Activated effector memory CD4-positive, alpha-beta T cell treated with anti-CD3 and anti-CD28 coated beads, Interleukin-2, amount 50 U/mL, for 16 hours (primary cell): ENCODE measurements at places on chromosomes 1 and 21.
A peak's percentile ranks its signal among the peaks of the same experiment; 100 is the strongest.

DNA sequence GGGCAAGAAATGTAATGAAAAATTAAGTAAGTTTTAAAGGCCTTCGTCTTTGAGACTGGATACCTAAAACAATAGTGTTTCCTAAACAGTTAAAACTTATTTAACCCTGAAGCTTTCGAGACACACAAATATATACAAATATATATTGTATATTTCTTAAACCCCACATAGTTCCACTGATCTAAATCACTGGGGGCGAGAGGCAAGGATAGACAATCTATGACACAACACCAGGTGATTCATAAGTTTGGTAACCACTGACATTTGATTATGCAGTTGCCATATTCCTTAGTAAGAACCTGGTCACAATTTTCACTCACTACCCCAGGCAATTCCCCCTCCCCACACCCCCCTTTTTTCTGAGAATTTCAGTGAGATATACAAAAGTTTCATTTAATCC, 55.3 kb upstream of the BOLA1 start:
- DNase-seq, result peak; percentile 60

GRCh38 chr1:50109116-50109515, 396 bp downstream of the ELAVL4 start:
- DNase-seq, result no peak

GRCh38 chr1:35563166-35563565, 5.6 kb downstream of the NCDN start:
- no peak for DNase-seq

- DNase-seq, result no peak
Observed at GRCh38 chr1:217561446-217561845, 69.4 kb downstream of the GPATCH2 start.

- no peak for DNase-seq
Observed at GRCh38 chr1:241606544-241606943, 33.6 kb downstream of the CHML start.

DNA sequence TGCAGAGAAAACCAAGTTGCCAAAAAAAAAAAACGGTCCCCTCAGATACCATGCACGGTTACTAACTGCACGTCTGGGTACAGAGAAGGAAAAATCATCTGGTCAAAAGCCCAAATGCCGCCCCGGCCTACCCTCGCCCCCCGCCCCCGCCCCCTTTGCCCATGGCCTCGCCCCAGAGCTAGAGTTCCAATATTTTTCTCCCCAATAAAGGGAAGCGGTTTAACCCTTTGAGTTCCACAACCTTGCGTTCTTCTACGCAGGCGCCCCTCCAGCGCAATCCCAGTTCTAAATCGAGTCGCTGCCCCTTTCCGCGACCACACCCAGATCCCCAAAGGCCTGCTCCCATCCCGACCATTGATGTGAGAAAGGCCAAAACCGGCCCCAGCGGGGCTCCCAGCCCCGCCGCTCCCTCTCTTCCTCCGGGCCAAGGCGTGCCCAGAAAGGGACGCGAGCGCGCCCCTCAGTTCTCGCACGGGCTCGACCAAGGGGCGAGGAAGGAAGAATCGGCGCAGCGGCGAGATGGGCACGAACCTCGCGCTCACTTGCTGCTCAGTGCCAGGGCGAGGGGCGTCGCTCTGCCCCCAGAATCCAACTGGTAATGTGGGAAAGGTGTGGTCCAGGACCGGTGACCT, 797 bp downstream of the WDR47 start:
- peak; percentile 73 for DNase-seq

DNA sequence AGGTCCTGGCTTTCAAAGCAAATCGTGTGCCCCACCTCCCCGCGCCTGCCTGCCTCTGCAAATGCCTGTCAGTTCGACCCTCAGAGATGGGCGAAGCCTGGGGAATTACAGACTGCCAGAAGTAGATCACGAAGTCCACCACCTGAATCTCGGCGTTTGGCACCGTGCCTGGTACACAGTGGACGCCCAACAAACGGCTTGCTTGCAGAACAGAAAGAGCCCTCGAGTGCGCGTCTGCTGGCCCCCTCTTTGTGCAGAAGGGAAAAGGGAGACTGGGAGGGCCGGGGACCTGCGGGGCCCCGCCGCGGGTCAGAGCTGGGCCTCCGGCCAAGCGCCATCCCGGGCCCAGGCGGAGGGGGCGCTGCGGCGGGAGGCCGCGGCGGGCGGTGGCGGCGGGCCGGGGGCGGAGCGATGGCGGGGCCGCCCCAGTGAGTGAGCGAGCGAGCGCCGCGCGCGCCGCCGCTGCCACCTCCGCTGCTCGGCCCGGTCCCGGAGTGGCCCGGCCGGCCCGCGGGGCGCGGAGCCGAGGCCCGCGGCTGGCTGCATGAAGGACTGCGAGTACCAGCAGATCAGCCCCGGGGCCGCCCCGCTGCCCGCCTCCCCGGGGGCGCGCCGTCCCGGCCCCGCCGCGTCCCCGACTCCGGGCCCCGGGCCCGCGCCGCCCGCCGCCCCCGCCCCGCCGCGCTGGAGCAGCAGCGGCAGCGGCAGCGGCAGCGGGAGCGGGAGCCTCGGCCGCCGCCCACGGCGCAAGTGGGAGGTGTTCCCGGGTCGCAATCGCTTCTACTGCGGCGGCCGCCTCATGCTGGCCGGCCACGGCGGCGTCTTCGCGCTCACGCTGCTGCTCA, at the start of gene ZDHHC18:
Gene ZDHHC18 (plus strand): TSS at position 428 of the 845 bp plus-strand sequence. CDS start 117 bp downstream, at position 545.
- peak; percentile 91 for DNase-seq

GRCh38 chr1:6596886-6597776, 5.5 kb downstream of the KLHL21 start:
- peak; percentile 61 for DNase-seq

GRCh38 chr1:57254022-57254421, 169.8 kb downstream of the DAB1 start:
- DNase-seq, result no peak

DNA sequence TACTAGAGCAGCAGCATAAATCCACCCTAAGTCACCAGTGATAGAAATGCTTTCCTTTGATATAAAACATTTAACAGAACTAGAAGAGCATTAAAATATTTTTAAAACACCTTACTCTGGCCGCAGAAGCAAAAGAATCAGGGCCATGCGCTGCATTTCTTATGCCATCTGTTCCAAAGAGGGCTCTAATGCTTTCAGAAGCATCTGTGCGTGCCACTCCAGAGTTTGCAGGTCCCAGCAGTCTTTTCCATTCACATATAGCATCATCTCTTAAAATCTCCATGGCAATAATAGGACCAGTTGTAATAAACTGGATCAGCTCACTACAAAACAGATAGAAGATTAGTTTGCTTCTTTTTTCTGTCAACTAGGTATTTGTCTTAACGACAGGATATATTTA, 69.2 kb downstream of the NME7 start:
- DNase-seq, result no peak

DNA sequence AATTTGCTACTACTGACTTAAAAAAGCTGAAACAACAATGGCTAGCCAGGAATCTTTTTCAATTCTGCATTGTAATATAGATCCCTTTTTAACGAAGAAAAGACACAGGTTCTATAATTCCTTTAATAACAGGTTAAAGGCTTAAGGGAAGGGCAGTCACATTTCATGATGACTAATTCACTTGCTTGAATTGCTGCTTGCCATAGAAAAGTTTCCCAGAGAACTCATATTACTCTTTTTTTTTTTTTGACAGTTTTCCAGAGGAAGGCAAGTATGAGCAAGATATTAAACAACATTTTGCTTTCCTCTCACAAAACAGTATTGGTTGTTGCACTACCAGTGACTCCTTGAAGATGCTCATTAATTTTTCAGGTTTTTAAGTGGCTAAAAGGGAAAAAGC, 60.9 kb downstream of the IL23R start:
- no peak for DNase-seq

DNA sequence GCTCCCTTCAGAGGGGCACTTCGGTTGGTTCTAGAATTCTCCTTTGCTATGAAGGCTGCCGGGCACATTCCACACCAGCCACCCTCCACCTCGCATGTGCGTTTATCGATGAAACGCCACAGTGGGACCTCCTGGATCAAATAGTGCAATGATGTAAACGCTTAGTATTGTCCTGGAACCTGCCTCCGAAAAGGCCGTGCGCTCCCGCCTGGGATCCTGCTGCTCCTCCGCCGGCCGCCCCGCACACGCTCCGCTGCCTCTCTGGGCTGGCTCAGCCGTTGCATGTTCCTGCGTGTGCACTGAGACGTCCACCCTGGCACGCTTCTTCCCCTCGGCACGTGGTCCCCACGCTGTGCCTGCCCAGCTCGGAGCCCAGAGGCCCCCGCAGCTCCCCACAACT, 4.0 kb upstream of the TNFRSF14 start:
- DNase-seq, result no peak

DNA sequence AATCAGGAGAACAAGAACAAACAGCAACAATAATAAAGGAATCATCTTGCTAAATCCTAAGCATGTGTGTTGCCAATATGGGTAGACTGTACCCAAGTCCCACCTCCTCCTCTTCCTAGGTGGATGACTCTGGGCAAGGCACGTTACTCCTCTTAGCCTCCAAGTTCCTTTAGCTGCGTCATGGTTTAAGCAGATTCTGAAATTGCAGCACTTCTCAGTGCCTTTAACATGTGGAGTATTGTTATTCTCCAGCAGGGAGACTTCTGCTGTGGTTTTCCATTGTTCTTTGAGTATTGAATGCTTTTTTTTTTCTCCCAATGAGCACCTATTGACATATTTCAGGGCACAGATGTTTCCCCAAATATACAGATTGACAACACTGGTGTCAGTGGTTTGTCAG, 15.5 kb downstream of the ARHGEF10L start:
- no peak for DNase-seq

- DNase-seq, result no peak
Observed at GRCh38 chr1:91153341-91153740, 131.5 kb upstream of the ZNF644 start.

DNA sequence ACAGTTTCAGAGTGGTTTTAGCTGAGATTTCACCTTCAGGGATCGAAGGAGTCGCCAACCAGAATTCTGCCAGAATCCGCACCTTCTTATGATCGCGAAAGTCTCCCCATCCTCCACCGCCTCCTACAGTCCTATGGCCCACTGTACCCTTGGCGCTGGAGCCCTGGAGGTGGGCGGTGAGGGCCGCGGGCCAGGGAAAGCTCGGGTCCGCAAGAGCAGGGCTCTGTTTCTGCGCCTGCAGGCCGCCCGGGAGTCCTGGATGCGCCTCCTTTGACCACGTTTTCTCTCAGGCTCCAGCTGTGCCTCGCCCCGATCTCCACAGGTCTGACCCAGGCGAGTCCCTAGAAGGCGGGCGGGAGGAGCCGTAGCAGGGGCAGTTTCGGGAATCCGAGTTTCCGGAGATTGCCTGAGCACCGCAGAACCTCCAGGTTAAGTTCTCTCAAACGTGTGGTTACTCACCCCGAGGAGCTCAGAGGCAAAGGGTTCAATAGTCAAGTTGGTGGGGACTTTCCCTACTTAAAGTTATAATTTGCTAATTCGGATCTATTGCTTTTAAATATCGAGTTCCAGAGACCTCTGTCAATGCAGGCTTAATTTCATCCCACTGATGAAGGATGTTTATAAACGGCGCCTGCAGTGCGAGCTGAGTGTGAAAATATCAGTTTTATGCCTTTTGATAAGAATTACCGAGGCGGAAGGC, 3.2 kb upstream of the LHX8 start:
- DNase-seq, result no peak

GRCh38 chr1:4322881-4323280, 331.5 kb upstream of the AJAP1 start:
- DNase-seq, result no peak

DNA sequence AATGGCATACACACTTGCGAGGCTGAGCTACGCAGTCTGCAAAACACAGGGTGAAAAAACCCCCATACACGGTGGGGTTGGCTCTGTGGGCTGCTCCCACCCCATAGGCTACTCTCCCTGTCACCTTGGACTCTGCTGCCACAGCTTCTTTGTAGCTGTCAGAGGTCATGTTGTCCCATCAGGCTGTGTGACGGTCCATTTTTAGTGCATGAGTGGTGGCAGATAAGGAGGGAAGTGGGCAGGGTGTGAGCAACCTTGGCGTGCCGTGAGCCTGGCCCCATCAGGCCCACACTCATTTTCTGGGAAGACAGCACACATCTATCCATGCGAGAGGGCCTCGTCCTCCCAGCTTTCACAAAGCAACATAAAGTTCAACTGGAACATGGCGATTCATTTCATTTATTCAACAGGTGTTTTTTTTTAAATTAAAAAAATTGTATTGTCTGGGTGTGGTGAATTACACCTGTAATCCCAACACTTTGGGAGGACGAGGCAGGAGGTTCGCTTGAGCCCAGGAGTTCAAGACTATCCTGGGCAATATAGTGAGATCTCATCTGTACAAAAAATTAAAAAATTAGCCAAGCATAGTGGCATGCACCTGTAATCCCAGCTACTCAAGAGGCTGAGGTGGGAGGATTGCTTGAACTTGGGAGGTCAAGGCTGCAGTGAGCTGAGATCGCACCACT, 9.5 kb downstream of the GPR137B start:
- DNase-seq, result no peak

DNA sequence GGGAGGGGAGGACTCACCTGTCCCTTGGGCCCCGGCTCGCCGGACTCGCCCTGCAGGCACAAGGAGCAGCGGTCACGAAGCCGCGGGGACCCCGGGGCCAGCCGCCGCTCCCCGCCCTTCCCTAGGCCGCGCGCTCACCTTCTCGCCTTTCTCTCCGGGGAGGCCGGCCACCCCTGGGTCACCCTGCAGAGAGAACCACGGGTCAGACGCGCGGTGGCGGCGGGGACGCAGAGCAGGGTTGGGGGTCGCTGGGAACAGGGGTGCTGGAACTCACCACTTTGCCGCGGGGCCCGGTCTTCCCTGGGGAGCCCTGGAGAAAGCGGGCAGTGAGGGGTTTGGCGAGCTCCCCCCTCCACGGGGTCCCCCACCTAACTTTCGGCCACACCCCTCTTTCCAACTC, 13.3 kb downstream of the COL9A2 start:
- no peak for DNase-seq

DNA sequence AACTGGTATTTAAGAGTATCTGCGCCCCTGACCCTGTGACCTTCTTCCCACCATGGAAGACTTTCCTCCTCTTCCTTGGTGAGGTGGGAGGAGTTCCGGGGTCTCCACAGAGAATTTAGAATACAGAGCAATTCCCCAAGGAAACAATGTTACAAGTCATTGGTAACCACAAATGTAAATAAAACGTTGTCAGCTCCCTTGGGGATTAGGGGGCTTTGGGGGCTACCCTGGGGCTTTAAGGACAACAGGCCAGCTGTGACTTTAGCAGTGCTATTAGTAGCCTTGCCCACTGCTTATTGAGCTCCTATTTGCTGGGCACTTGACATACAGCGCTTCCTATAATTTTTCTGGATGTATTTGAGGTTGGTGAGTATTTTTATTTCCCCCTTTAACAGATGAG, 69.0 kb downstream of the IGSF21 start:
- DNase-seq, result no peak

DNA sequence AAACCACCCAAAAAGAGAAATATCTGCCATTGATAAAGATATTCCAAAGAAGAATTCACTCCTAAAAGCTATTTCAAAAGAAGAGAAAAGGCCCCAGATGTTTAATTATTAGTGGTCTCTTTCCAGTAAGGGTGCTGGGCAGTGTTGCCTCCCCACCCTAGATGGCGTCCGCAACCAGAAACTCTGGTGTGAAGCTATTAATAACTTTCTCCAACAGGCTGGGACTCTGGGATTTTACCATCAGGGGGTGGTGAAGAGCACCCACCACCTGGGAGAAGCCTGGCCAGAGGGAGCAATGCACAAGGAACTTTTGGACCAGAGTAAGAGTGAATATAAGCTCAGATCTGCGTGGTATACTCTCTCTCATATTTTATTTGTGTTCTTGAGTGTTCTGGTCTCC, 115.4 kb upstream of the TIAM1 start:
- peak; percentile 14 for DNase-seq
